ENCODE measurements at places on chromosomes 2 and 18.

- no peak for DNase-seq
These were observed 3.0 kb downstream of the VWA3B start for GRCh38 chr2:98089941-98090340.

DNA sequence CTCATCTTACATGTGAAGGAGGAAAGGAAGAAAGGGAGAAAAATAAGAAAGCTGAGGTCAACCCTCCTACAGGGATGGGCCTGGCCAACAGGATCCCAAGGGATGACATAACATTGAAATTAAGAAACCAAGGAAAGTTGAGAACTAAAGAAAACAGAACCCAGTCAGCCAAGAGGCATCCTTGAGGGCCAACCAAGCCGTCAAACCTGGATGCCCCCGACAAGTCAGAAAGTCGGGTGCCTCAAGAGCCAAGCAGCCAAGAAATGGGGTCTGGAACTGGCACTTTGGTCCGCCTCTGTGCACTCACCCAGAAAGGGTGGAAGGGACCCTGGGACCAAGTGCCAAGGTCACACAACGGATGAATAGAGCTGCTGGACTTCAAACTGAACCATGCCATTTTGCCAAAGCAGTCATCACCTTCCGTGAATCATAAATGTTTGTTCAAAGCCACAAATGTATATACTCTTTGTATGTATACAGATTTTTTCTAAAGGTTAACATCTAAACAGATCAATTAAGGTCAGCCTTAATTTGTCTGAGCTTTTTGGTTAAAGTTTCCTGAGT is 27.0 kb upstream of the PTPN4 start:
- no peak for DNase-seq

GRCh38 chr18:48959921-48960920 is 9.5 kb upstream of the SMAD7 start:
- DNase-seq: no peak

DNA sequence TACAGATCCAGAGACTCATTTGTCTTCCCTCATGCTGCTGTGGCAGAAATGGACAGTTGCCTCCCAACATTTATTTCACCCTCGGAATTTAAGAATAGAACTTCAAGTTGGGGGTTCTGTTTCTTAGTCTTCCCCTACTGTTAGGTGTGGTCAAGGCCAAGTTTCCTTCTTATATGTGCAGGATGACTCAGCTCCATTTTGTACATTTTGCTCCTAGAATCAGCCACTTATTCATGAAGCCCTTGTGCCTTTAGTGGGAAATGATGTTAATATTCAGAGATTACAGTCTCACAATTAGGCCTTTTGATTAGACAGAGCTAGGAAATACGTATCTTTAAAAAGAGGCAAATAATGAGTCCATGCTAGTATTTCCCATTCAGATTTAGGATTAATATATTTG is 46.2 kb upstream of the ELOA2 start:
- DNase-seq: no peak

- DNase-seq: no peak
These were observed 1504.3 kb upstream of the PIK3C3 start for GRCh38 chr18:40450751-40451150.

DNA sequence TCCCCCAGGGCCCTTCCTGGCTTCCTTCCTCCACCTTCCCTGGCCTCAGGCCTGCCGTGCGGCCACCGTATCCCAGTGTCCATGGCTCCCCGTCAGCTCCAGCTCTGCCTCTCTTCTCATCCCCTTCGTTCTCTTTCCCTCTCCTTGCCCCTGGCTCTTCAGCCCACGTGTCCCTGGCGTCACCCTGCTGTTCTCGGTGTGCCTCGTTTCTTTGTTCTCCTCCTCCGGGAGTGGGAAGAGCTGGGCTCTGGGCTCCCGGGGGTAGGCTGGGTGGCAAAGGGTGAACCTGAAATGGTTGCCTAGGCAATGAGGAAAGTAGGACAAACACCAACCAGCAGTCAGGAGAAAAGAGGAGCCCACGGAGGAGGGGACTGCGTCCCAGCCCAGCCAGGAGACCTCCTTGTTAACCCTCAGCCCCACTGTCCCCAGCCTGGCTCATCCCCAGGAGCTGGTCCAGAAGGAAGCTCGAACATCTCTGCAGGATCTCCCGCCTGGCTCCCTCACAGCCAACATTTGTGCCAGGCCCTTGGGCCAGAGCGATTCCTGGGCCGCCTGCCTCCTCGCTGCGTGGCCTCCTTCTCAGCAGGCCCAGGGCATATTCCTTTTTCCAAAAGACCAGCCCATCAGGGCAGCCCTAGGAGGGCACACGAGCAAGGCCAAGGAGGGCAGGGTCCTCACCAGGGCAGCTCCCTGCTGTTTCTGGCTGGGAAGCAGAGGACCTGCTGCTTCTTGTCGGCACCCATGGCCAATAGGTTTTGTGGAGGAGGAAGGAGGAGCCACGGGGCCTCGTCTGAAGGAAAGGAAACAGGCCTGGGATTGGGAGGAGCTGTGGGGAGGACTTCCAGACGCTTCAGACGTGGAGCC is 30.9 kb upstream of the DNMT3A start:
- DNase-seq: peak; percentile 88

- no peak for DNase-seq
These were observed 713.9 kb downstream of the CPS1 start for GRCh38 chr2:211270257-211270656.

- DNase-seq: no peak
These were observed 41.6 kb downstream of the RHBDD1 start for GRCh38 chr2:226877491-226877890.

DNA sequence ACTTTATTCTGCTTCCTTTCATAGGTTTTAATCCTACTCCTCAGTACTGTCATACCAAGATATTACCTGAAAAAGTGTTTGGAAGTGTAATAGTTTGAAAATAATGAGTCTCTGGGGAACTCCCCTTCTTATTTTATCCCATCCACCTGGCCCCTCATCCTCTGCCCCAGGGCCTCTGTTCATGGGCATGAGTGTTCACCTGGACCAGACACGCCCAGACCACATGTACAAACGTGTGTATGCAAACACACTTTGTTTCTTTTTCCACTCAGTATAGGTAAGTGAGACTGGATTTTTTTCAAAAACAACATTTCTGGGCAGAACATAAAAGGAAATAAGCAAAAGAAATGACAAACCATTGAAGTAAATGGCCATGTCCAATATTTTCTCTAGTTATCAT is 62.1 kb upstream of the THSD7B start:
- DNase-seq: peak; percentile 29

DNA sequence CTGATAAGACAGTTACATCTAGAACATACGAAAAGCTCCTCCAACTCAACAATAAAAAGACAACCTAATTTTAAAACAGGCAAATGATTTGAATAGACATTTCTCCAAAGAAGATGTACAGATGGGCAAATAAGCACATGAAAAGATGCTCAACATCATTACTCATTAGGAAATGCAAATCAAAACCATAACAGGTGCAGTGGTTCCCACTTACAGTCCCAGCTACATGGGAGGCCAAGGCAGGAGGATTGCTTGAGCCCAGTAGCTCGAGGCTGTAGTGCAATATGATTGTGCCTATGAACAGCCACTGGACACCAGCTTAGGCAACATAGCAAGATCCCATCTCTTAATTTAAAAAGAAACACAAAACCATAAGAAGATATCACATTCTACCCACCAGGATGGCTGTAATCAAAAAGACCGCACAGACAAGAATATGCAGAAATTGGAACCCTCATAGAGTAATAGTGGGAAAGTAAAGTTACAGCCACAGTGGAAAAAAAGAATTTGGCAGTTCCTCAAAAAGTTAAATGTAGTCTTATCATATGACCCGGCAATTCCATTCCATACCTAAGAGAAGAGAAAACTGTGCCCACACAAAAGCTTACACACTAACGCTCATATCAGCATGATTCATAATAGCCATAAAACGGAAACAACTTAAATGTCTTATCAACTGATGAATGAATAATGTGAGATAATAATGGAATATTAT is 30.5 kb upstream of the ARMC9 start:
- no peak for DNase-seq

DNA sequence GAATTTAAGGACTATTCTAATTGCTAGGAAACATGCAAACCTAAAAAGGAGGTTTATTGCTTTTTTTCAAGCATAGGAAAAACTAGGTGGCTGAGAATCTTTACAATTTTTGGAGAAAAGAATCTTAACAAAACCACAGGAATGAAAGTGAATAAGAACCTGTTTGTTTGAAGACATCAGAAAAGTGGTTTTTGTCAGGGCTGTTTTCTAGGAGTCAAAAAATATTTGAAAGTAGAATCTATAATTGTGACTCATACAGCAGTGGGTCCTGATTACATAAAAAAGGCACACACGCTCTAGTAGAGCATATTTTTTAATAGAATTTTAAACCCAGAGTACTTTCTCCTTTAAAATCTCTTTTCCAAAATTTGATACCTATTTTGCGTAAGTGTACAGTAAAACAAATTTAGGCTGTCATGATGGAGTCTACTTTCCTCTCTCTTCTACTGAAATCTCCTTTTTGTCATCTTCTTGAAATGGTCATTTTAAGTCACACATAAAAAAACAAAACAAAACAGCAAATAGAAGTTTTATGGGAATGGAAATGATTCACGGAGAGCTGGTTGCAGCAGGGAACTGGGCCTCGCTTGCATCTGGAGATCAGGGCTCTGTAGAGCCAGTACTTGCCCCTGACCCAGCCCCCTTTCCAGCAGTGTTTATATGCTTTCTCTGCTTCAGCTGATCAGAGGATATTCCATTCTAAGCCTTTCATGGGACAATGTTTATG is 59.1 kb upstream of the PELI1 start:
- DNase-seq: no peak

DNA sequence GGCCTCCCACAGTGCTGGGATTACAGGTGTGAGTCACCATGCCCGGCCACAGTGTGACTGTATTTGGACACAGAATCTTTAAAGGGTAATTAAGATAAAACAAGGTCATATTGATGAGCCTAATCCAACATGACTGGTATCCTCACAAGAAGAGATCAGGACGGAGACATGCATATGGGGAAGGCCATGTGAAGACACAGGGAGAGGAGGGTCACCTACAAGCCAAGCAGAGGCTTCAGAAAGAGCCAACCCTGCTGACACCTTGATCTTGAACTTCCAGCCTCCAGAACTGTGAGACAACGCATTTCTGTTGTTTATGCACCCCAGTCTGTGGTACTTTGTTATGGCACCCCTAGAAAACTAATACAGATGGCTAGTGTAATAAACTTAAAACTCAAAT is 72.4 kb downstream of the REV1 start:
- DNase-seq: no peak

- no peak for DNase-seq
These were observed 79.6 kb upstream of the B3GNT7 start for GRCh38 chr2:231315896-231316295.

DNA sequence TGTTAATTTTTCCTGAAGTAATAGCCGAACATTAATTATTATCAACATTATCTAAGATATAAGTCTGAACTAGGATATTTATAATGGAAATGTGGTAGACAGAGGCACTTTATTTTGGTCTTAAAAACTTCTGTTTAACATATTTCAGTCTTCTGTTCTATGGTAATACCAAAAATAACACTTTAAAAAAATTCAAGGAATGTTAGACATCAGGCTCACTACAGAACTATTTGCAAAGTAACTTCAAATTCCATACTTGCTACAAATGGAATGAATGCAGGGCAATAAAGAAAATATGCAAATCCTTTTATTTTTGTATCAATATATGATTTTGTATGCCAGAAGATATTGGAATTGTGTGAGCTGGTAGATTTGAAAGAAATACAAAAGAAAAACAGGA is 345.5 kb upstream of the DSEL start:
- DNase-seq: no peak

- peak; percentile 16 for DNase-seq
These were observed 19.6 kb downstream of the RAMP1 start for GRCh38 chr2:237879058-237879430.

- DNase-seq: no peak
These were observed 230.3 kb upstream of the TRIB2 start for GRCh38 chr2:12486205-12487118.

GRCh38 chr2:46913471-46914381 is 1.9 kb downstream of the MCFD2 start:
- no peak for DNase-seq

DNA sequence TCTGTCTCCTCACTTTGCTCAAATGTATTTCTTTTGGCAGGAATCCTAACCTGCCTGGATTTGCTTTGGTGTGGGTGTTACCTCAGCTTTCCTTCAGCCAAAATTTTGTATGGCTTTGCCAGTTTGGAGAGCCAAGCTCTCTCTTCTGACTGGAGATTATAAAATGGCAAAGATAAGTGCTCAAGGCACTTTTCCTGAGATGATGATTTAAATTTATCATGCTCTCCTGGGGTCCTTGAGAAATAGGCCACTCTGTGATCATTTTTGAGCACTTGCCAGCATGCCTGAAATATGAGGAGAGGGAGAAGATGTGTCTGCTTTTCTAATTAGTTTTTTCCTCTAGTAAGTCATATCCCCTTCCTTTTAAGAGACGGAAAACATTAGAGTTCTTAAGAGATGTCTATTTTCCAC is 683.0 kb downstream of the SLC4A3 start:
- DNase-seq: peak; percentile 87

DNA sequence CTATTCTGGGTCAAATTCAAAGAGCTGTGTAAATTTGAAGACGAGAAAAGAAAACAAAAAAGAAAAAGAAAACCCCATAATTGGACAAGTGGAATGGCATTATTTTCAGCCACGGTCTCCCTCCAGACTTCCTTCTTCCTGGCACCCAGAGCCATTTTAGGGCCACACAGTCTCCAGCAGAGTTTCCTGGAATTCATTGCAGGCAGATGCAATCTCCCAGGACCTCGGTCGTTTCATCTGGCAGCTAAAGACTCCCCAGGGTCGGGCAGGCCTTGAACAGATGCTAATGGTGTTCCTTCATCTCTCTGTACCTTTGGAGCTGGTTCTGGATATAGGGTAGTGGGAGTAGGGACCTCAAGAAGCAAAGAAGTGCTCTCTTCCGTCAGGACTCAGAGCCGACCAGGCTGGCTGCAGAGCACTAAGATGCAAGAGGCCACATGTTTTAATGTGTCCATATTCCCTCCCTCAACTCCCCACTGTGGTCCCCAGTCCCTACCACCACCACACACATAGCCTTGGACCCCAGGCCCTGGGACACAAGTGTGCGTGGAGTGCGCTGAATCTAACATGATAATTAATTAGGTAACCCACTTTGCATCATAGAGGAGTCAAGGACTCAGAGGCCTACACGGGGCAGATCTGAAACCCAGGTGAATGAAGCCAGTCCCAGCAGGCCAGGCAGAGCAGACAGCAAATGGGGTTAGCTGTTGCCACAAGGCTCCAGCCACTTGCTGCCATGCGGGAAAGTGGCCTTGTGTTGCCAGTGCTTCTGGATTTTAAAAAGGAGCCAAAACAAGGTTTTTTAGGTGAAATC is 109.3 kb upstream of the ATL2 start:
- no peak for DNase-seq

GRCh38 chr2:95004287-95004686 is 21.2 kb upstream of the MAL start:
- no peak for DNase-seq

DNA sequence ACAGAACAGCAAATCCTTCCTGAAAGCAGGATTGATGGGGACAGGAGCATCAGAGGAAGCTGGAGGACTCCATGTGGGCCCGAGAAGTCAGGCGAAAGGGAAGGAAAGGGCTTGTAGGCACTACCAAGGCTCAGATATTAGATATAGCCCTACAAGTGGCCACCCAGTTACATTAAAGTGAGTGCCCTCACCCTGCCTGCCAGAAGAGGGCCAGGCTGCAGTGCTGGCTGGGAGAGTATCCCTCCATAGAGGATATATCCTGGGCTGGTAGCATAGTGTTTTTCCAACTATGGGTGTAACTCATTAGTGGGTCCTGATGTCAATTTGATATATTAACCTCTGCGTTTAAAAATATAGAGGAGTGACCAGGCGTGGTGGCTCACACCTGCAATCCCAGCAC is 285.2 kb downstream of the MYCN start:
- no peak for DNase-seq

Data from DMS79 treated with DMSO at 0.1 percent for 48 hours (cell line).